ENCODE measurements at places on chromosomes 12 and 14.

DNA sequence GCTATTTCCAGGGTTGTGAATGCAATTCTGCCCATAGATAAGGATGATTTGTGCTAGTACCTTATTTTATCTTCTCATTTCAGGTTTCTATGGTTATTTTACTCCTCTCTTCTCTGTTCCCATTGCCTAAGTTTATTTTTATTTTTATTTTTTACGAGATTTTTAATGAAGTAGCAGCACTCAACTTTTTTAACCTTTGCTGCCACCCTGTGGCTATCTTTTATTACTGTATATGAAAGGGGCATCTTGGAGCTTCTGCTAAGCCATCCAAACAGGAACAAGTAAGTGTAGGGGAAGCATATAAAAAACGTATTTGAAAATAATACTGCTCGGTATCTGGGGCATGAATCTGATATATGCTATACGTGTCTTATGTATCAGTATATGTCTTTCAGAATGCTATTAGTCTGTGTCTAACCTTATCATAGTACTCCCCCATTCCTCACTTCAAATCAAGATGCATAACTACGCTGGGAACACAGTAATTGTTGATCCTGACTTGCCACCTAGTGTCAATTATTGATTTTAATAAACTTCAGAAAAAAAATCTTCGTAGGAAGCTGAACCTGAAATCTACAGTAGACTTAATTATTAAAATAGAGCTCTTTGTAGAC is 60.3 kb downstream of the KLRG1 start:
- peak; percentile 33 for DNase-seq

- peak; percentile 67 for DNase-seq
Measured at GRCh38 chr14:33668066-33668465, 282.8 kb downstream of the EGLN3 start.

DNA sequence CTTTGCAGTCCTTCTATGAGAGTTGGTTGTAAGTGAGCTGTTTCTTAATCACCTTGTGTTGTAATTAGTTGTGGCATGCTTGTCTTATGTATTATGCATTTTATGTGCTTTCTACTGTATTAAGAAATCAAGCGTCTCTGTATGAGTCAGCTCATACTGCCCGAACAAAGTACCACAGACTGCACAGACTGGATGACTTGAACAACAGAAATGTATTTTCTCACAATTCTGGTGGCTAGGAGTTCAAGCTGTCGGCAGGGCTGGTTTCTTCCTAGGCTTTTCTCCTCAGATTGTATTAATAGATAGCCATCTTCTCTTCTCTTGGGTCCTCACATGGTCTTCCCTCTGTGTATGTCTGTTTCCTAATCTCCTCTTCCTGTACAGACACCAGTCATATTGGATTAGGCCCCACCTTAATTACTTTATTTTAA is 77.7 kb downstream of the FLRT2 start:
- peak; percentile 82 for DNase-seq

GRCh38 chr14:49621114-49621881 is 699 bp downstream of the MGAT2 start:
- DNase-seq: peak; percentile 73

DNA sequence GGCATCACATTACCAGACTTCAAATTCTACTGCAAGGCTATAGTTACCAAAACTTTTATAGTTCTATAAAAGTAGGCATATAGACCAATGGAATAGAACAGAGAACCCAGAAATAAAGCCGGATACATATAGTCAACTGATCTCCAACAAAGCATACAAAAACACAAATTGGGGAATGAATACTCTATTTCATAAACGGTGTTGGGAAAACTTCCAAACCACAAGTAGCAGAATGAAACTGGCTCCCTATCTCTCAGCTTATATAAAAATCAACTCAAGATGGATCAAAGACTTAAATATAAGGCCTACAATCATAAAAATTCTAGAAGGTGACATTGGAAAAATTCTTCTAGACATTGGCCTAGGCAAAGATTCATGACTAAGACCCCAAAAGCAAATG is 187.9 kb upstream of the PLXNC1 start:
- DNase-seq: no peak

DNA sequence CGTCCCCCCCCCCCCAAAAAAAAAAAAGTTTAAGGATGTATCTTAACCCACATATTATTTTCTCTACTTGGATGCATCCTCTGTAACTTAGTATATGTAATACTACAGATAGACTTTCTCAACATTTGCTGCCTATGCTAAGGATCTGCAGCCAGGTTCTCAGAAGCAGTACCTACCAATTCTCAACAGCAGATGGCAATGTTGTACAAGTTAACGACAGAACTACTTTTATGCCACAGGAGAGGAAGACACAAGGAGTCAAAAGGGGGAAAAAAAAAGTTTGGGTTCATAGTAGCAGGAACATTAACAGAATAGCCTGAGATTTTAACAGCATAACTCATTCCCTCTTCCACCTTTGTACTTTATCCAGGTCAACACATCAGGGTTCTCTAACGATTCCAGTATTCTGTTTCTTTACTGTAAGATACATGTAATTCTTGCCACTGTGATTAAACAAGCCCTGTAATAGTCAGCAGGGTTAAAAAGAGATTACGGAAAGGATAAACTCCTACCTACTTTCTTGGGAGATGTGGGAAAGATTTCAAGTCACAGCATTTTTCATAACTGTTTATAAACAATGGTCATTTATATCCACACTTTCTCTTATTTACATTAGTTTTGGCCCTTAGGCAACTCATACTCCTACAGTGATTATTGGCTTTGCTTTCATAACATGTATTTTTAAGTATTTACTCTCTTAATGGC is 5.7 kb upstream of the NEK9 start:
- DNase-seq: peak; percentile 71

DNA sequence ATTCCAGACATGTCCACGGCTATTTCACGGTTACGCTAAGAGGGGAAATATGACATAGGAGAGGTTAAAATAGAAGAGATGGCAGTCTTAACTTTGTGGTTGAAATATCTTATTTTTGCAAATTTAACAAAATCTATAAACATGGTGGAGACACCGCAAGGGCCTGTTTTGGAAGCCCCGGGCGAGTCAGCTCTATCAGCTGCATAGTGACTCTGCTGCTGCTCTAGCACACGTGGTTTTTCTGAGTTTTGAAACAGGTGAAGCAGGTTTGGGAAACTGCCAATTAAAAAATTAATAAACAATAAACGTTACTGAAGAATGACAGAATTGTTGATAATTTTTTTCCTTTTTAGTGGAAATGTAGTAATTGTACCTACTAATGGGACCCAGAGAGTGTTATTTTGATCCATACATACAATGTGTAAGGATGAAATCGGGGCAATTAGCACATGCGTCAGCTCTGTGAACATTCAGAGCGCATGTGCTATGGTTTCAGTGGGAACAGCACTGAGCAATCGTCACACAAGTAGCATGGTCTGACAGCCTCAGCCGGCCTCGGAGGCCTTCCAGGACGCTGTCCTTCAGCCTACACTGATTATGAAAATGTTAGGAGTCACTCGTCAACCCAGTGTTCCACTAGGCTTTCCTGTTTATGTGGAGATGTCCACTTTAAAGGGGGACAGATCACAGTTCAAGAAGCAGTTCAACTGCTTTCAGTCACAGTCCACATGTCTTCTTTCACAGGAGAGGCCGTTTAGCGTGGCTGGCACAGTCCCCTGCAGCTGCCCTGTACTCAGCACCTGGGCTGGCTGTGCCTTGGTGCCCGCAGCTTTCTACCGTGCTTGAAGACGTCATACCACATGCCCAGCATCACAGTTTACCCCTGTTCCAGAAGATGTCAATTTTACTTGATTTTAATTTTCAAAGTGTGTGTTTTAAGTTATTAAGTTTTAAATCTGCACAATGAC is 51.8 kb downstream of the MOK start:
- no peak for DNase-seq

GRCh38 chr12:98352218-98352811 is 163.1 kb upstream of the TMPO start:
- peak; percentile 94 for DNase-seq

GRCh38 chr12:89863493-89863938 is 154.9 kb upstream of the ATP2B1 start:
- DNase-seq: no peak

GRCh38 chr12:67714648-67715047 is 66.1 kb downstream of the DYRK2 start:
- DNase-seq: no peak

- peak; percentile 1 for DNase-seq
Measured at GRCh38 chr12:119512772-119513497, 80.6 kb upstream of the TMEM233 start.

DNA sequence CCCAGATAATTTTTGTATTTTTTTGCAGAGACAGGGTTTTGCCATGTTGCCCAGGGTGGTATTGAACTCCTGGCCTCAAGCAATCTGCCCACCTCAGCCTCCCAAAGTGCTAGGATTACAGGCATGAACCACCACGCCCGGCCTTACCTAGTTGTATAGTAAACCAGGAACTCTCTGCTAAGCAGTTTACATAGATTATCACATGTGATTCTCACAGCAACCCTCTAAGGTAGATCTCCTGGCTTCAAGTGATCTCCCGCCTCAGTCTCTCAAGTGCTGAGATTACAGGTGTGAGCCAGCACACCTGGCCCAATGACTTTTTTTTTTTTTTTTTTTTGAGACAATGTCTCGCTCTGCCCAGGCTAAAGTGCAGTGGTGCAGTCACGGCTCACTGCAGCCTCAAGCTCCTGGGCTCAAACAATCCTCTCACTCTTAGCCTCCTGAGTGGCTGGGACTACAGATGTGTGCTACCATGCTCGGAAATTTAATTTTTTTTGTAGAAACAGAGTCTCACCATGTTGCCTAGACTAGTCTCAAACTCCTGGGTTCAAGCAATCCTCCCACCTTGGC is 26.0 kb upstream of the ATP2A2 start:
- no peak for DNase-seq

- DNase-seq: no peak
Measured at GRCh38 chr12:124413401-124413800, 118.5 kb downstream of the RFLNA start.

- DNase-seq: peak; percentile 75
Measured at GRCh38 chr12:124636138-124636978, 68.9 kb upstream of the NCOR2 start.

DNA sequence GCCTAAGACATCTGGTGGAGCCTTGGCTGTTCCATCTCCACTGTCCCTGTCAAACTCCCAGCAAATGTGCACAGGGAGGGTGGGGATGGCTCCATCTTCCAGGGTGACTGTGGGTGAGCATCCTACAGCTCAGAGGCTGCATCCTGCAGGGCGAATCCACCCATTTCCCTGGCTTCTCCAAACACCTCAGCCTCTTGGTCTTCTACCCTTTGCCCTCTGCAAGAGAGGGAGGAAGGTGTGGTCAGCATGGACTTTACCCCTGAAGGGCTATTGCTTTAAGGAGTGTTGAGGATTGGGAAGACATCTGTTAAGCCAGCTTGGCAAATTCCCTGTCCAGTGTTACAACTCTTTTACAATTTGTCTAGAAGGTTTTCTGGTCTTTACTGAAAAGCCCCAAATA is 23.1 kb upstream of the DGLUCY start:
- DNase-seq: no peak

GRCh38 chr12:113244047-113244460 is 22.8 kb downstream of the TPCN1 start:
- DNase-seq: no peak

All from fibroblast of skin of right biceps (primary cell).